Pons (tissue), 1 donor: ENCODE measurements at places on chromosomes 1 and 21.

- DNase-seq: no peak
These were observed 3.1 kb downstream of the CTBS start for GRCh38 chr1:84571150-84571535.

DNA sequence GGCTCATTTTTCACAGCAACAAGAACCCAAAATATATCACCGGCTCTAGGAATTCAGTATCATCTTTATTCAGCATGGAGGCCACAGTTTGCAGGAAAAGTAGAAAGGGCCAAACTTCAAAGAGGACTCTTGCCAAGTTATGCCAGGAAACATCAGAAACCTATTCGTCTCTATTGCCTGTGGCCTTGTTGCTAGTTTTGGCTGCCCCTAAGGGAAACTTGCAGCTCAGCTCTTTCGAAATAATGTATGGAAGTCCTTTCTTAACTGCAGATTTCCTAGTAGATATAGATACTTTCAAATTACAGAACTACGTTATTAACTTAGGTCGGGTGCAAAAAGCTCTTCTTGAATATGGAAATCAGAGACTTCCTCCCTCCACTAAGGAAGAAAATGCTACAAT lies 4.2 kb upstream of the NENF start:
- DNase-seq: no peak

GRCh38 chr1:108017698-108018097 lies 52.7 kb upstream of the VAV3 start:
- DNase-seq: no peak

GRCh38 chr1:152251391-152251790 lies 27.4 kb upstream of the HRNR start:
- no peak for DNase-seq

DNA sequence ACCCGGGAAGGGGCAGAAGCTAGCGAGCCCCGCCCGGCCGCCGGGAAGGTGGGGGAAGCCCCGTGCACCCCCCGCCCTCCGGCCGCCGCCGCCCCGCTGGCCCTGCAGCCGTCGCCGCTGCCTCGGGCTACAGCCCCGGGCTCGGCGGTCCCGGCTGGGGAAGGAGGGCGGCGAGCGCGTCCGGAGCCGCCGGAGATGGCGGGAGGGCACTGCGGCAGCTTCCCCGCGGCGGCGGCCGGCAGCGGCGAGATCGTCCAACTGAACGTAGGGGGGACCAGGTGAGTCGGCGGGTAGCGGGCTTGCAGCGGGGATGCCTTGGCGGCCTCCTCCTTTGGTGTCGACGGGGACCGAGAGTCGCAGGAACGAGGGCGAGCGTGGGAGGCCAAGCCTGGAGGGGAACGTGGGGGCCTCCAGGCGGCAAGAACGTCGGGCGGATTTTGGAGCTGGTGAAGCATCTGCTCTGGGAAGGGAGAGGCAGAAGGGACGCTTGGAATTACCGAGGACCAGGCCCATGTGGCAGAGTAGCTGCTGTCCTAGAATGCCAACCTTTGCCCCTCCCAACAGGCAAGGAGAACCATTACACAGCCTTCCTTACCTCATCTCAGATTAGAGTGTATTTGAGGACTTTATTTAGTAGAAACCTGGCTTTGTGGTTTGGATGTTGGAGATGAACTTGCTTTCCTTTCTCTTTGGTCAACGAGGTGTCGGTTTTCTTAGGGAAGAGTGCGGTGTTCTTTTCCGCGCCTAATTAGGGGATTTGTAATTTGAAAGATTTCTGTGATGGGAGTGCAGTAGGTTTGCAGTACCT lies 591 bp downstream of the KCTD3 start:
- DNase-seq: peak; percentile 80

- DNase-seq: no peak
These were observed 22.0 kb downstream of the FYB2 start for GRCh38 chr1:56797065-56797685.

GRCh38 chr1:94922761-94923331 lies 4.1 kb downstream of the CNN3 start:
- no peak for DNase-seq

- DNase-seq: no peak
These were observed 81.2 kb downstream of the GALNT2 start for GRCh38 chr1:230148126-230148652.

DNA sequence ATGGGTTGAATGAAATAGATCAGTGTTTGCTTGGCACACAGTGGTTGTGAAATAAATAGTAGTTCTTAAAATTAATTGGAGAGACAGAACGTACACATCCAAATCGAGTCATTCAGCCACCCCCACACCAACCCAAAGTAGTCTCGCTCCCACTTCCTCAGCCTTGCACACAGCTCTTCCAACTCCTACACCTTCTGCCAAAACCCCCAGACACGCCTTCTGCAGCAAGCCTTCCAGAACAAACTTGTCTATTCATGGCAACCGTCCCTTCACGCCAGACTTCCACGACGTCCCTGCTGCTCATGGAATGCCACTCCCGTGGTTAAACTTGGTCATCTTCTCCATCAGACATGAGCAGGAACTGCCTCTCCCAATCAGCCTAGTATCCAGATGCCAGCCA lies 37.5 kb upstream of the RD3 start:
- DNase-seq: no peak

- no peak for DNase-seq
These were observed 274.1 kb downstream of the FOXD2 start for GRCh38 chr1:47711848-47712492.

DNA sequence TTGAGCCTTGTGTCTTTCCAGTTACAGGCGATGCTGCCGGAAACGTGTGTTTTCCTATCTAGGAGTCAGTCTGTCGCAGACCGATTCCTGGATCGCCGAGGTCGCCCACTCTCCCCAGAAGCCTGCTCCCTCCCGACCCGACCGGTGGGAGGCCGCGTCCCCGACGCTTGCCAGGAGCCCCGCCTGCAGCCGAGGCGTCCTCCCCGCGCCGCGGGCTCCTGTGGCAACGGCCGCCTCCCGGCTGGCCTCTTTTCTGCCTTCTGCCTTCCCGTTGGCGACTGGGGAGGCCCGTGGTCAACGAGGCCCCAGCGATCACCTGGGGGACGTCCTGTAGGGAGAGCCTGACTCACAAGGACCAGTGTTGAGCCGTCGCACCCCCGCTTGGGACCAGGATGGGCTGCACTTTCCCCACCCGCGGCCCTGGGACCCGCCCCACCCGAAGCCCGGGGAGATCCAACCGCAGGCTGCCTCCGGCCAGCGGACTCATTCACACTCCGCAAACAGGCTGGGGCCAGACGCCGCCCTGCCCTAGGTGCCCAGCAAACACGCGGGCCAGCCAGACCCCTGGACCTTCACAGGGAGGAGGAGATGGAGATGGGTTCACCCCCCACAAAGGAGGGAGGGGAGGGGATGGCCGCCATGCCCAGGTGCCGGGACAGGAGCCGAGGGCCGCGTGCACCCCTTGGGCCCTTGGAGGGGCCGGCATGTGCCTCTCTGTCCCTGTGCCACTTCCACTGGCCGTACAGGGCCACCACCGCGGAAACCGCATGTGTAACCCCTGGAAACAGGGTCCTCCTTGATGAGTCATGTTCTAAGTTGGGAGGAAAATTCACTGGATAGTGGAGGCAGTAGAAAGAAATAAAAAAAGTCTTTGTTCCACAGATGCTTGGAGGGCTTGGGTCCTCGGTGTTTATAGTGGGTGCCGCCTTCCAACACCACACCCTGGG lies 7.2 kb upstream of the COL6A1 start:
- no peak for DNase-seq

- no peak for DNase-seq
These were observed 1192.1 kb upstream of the B3GALT2 start for GRCh38 chr1:194378517-194378916.

- no peak for DNase-seq
These were observed 1288.7 kb downstream of the PLA2G4A start for GRCh38 chr1:188117436-188117835.

GRCh38 chr1:199204231-199204630 lies 565.4 kb downstream of the PTPRC start:
- DNase-seq: no peak

DNA sequence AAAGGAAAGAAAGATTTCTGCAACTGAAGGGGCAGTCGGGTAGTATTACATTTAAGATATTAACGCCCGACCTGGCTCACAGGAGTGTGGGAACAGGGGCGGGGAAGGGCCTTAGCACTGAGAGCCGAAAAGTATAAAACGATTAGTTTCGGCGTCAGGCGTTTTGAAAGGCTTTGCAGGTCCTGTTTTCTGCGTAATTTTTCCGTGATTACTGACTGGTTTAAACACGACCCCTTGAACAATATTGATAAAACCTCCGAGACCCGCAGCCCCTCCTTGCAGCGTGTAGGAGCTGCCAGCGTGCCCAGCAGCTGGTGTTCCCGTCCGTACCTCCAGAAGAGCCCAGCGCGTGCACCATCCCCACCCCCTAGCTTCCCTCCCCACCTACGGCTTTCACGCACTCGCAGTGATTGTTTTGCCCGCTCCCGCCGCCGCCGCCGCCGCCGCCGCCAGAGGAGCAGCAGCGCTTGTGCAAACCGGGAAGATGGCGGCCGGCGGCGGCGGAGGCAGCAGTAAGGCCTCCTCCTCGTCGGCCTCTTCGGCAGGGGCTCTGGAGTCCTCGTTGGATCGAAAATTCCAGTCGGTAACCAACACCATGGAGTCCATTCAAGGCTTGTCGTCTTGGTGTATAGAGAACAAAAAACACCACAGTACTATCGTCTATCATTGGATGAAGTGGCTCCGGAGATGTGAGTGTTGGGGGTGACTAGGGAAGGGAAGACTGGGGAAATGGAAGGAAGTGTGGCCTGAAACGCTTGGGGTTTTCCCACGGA lies 470 bp downstream of the RPRD2 start:
- DNase-seq: peak; percentile 71

- DNase-seq: no peak
These were observed 49.1 kb upstream of the CSF3R start for GRCh38 chr1:36531833-36532232.

DNA sequence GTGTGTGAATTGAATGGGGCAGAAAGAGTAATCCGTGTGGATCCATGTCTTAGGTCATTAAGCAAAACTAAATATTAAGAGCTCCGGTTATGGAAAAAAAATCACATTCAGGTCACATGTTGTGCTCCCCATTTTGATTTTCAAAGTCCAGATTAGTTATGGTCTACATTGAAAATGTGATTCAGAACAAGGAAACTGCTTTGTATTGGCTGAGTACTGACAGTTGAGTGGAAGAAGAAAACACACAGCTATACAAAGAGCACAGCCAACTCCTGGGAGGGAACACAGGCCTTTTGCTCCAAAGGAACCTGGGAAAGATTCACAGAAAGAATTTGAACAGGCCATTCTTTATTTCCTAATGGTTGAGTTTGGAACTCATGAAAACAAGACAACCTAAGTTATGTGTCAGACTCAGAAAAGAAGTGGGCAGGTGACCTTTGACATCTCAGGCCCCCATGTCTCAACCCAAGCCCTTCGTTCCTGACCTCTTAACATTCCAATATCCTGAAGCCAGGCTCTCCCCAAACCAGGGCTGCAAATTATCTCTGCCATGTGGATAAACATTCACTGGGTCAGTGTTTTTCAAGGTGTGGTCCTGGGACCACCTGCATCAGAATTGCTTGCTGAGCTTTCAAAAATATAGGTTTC lies 159.3 kb upstream of the LMO4 start:
- peak; percentile 28 for DNase-seq

DNA sequence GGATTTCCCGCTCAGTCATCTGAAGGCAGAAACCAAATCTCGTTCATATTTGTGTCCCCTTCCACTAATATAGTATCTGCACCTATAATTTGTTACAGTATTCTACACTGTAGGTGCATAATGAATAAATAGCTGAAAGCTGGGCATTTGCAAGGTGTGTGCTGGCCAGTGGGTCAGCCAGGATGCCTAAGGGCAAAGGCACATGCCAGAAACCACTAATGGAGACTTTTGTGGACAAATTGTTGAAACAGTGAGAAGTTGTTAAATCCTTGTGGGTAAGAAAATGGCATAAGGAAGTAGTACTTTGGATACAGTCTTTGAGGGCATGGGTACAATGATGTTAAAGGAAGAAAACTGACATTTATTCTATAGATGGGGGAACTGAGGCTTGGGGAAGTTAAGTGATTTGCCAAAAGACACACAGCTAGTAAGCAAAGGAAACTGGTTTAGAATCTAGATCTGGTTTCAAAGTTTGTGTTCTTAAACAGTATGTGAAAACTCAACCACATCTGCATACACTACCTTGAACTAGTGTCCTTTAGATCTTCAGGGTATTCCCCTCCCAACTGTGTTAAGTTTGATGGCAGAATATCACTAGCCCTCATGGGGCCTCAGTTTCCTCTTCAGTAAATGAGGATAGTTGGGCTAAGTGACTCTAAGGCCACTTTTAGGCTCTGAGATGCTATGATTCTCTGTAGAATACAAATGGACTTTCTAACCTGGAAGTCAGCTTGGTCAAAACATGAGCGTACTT lies 26.5 kb upstream of the LRRC8C start:
- DNase-seq: no peak

DNA sequence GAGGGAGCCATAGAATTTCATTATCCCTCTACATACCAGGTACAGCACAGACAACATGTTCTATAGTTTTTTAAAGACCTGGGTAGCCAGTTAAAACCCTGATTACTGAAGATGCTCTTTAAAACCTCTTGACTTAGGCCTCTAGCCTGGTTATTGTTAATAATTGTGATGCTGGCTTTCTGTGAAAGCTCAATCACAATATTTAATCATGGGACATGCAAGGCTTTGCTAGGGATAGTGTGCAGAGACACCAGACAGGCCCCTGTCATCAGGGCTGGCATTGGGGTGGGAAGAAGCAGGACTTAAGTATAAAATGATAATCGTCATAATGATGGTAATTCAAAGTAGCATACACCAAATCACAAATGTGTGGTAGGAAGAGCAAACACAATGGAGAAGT lies 274.4 kb downstream of the PTBP2 start:
- DNase-seq: no peak

GRCh38 chr1:220943319-220943996 lies 64.2 kb downstream of the HLX start:
- no peak for DNase-seq

- DNase-seq: no peak
These were observed 60.4 kb upstream of the GJA5 start for GRCh38 chr1:147820761-147821297.

DNA sequence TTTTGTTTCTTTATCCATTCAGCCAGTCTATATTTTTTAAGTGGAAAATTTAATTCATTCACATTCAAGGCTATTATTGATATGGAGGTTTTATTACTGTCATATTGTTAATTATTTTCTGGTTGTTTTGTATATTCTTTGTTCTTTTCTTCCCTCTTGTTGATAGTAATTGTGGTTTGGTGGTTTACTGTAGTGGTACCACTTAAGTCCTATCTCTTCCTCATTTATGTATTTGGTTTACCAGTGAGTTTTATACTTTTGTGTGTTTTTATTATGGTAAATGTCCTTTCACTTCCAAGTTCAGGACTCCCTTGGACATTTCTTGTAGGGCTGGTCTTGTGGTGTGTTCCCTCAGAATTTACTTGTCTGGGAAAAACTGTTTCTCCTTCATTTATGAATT lies 28.1 kb upstream of the PM20D1 start:
- no peak for DNase-seq
